Osteocyte (in vitro differentiated cells): ENCODE measurements at places on chromosomes 6 and 20. TPM values are rescaled to one million over a fixed set of nuclear protein-coding genes. Genes with fewer than 3 reads are reported as not detected.

The TUBB gene
- 725 and 729 TPM in 2 replicates for total RNA-seq

The PTCHD4 gene
- 0.91 and 1.3 TPM in 2 replicates for total RNA-seq

The CST1 gene
- total RNA-seq = not detected in 2 replicates

The TCF15 gene
- total RNA-seq = not detected in 2 replicates

The CD93 gene
- 0.13 and 0.21 TPM in 2 replicates for total RNA-seq
